Stimulated activated CD4-positive, alpha-beta T cell treated with anti-CD3 and anti-CD28 coated beads, Interleukin-15, amount 100 ng/mL, for 1 hour (primary cell): ENCODE measurements at places on chromosomes 12 and 14.

GRCh38 chr14:58562141-58562540 lies 75.6 kb upstream of the DACT1 start:
- DNase-seq: no peak

GRCh38 chr12:89238593-89238992 lies 113.7 kb downstream of the DUSP6 start:
- DNase-seq: no peak

DNA sequence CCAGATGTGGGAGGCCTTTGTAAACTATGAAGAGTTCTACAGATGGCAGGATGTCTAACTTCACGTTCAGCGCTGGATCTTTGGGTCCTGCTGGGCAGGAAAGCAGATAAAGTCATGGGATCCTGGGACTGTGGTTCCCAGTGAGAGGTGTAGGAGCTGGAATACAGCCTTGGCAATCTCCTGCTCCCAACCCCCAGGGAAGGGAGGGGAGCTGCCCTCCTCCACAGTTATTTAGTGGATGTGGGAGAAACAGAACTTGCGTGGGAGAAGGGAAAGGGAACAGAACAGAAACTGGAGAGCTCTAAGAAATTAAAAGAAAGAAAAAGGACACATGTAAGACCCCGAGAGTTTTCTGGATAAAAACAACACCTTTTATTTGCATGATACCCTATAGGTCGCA lies 37.0 kb downstream of the NUAK1 start:
- no peak for DNase-seq

DNA sequence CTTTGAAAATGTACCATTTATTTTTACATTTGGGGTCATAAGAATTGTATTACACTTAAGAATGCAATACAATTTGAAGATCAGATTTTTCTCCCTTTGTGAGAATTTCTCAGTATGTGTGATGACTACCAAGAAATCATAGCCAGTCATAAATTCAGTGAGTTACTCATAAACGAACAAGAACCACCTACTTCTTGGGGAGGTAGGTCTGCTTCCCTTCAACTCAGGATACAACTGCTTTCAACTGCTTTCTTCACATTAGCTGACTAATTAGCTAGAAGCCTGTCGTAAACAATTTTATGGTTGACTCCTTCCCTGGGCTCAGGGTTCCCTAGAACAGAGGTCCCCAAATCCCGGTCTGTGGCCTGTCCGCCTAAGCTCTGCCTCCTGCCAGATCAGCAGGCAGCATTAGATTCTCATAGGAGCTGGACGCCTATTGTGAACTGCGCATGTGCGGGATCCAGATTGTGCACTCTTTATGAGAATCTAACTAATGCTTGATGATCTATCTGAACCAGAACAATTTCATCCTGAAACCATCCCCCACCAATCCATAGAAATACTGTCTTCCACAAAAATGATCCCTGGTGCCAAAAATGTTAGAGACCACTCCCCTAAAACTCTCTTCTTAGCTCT lies 3.7 kb downstream of the ANG start:
- no peak for DNase-seq

DNA sequence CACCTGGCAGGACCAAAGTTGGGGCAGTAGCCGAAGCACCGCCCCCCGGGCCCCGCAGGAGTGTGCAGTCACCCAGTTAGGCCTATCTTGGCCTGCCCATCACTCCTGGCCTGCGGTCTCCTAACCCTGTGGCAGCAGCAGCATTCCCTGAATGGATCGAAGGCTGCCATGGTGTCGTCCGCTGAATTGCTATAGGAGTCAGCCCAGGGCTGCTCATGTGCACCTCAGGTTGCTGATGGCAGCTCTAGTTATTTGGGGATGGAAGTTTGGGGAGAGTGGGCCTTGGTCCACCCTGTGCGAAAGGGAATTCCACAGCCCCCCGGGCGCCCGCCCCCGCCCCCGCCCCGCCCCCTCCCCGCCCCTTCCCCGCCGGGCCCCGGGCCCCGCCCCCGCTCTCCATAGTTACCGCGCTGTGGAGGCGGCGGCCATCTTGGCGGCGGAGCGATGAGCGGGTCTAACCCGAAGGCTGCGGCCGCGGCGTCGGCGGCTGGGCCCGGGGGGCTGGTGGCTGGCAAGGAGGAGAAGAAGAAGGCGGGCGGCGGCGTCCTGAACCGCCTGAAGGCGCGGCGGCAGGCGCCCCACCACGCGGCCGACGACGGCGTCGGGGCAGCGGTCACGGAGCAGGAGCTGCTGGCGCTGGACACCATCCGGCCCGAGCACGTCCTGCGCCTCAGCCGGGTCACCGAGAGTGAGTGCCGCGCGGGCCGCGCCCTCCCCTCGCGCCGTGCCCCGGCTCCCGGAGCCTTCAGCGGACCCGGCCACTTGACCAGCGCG lies at the start of gene UNC119B:
Gene UNC119B (plus strand): TSS at position 428 of the 774 bp plus-strand sequence. CDS start 17 bp downstream, at position 445.
- DNase-seq: peak; percentile 71

DNA sequence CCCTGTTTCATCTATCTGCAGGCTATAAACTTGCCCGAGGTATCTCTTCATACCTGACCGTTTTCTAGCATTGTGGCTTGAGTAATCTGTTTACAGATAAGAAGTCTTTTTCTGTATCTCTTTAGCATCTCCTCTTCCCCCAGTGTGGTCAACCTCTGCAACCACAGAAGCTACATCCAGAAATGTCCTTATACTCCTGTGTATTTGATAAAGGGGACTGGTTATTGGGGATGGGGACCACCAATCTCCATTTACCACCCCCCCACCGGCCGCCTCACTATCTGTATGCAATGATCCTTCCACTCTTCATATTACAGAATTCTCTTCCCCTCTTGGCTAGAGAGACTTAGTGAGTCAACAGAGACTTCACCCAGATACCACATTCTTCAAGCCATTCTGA lies 3.4 kb upstream of the RPAP3 start:
- no peak for DNase-seq

DNA sequence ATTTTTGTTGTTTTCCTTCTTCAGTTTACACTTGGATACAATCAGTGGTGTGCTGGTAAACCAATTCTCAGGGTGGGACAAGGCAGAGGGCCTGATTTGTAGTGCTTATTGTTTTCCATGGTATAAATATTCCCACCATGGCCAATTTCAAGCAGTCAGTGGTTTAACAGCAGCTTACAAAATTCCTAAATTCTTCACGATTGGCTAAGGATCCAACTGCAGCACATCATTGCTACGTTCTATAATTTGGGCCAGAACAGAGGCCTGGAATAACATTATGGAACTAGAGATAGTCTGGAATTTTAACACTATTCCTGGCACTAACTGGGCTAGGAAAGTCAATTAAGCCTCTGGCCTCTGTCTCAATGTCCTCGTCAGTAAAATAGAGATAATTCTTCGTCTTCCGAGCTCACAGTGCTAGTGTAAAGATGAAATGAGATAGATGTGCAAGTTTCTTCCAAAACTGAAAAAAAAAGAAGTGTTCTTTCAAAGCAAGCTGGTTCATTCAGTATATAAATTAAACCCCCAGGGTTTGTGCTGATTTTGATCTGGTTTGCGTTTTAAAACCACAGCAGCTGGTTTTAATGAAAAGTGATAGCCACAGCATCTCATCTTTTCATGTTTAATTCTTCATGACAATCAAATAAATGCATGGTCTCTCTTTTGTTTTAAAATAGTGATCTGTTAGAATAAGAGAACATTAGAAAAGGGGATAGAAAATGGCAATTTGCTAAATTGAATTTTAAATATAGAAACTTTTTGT lies 104.1 kb downstream of the EPS8 start:
- DNase-seq: no peak

- DNase-seq: no peak
These were observed 399.9 kb upstream of the RGS6 start for GRCh38 chr14:71532344-71532743.

- no peak for DNase-seq
These were observed 53.0 kb downstream of the TBC1D30 start for GRCh38 chr12:64877363-64878004.

- DNase-seq: no peak
These were observed 38.6 kb downstream of the ARF6 start for GRCh38 chr14:49931523-49931922.

- no peak for DNase-seq
These were observed 270.1 kb downstream of the ADGRD1 start for GRCh38 chr12:131223791-131224225.
